ENCODE measurements at places on chromosomes 6 and 20.

DNA sequence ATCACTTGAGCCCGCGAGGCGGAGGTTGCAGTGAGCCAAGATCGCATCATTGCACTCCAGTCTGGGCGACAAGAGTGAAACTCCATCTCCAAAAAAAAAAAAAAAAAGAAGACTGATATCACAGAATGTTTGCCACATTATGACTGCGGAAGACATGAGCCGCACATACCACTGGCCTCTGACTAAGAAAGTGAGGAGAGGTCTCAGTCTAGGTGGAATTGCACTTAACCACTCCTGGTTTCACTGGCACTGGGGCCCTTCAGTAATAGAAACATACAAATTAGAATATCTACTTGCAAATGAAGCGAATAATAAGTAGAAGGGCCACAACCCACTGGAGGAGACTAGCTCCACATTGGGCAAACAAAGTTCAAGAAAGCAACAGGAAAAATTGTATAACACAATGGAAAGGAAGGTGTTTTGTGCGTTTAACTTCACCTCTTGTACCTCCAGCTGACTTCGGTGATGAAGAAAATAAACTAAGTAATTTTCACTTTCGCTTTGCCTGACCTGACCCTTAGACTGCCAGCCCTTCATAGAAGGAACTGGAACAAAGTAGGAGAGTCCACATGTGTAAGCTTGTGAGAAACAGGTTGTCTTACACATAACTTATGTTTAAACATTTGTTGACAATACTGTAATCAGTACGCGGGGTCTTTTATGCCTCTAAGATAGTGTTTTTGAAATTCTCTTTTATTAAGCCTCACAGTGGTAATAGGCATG is 147.5 kb upstream of the TSHZ2 start:
- DNase-seq = no peak

- DNase-seq = no peak
Observed at GRCh38 chr6:2615251-2615650, 135.5 kb downstream of the MYLK4 start.

- no peak for DNase-seq
Observed at GRCh38 chr6:37624606-37625574, 72.8 kb downstream of the MDGA1 start.

DNA sequence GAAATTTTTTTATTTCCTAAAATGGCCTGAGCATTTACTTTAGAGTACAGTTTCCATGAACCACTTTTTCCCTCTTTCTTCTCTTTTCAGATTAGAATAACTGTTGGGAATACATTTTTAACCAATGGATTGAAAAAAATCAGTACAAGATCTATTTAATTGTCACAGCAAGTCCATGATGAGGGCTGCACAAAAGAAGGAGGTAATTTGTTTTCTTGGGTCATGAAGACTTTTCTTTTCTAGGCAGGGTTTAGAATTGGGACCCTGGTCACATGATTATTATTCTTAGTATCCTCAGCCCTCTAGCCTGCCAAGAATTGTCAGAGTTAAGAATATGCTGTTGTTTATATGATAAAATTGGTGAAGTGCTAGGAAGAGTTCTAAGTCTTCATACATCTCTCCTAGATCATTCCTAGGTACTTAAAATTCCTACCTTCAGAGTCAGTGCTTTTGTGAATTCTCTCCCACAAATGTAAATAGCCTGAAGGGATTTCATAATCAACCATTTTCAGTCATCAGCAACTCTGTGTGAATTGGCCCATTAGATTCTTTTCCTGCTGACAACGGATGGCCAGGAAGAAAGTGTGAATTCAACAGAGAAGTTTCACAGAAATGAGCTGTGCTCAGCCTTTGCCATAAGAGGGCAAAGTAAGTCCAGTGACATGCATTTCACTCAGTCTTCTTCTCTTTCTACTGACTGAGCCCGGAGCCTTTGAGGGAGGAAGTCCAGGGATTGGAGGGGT is 32.4 kb upstream of the TPBG start:
- no peak for DNase-seq

- DNase-seq = no peak
Observed at GRCh38 chr6:29961966-29962365, 19.6 kb downstream of the HLA-A start.
